ENCODE measurements at places on chromosomes 16 and 17. TPM values are rescaled to one million over a fixed set of nuclear protein-coding genes. Genes with fewer than 3 reads are reported as not detected.
A peak's percentile ranks its signal among the peaks of the same experiment; 100 is the strongest.

DNA sequence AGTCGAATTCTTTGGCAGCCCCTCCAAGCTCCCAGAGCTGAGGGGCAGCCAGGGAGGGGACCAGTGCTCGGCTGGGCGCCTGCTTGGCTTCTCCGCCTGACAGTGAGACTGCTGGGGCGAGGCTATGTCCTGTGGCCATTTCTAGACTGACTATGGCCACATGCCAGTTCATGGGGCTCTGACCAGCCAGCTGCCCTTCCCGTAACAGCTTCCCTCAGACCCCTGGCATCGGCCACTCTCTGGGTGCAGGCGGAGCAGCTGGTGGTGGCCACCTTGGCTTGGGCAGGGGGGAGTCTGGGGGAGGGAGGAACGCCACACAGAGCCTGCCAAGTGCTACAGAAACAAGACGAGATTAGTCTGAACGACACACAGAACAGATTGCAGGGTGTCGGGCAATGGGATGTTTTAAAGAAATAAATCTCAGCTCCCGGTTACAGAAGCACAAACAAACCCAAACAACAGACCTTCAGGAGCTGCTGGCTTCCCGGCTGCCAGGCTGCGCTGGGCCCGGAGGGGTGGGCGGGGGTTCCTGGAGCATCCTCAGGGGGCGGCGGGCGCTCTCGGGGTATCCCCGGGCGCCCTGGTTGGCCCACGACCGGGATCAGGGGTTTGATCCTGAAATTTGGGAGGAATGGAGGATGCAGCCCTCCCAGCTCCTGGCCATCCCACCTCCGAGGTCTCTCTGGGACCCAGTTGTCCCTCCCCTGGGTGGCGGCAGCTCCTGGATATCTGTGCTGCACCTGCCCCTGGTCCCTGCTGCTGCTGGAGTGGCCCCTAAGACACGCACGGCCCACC, 34.5 kb downstream of the TBC1D16 start:
- no peak for DNase-seq

DNA sequence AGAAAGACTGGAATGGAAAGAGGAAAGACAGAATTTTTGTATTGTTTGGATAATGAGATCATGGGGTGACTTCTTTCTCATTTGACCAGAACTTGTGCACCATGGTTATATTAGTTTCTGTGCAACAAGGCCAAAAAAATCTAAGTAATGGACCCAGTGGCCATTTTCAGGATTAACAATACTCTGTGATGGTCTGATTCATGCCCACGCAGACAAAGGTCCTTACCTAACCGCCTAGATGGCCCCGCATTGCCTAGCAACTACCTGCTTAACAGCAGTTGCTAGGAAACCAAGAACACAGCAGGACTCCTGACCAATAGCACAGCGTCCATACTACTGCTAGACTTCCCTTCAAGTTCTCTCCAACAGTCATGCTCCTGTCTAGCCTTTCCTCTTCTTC, 22.4 kb downstream of the MIS12 start:
- DNase-seq = no peak

DNA sequence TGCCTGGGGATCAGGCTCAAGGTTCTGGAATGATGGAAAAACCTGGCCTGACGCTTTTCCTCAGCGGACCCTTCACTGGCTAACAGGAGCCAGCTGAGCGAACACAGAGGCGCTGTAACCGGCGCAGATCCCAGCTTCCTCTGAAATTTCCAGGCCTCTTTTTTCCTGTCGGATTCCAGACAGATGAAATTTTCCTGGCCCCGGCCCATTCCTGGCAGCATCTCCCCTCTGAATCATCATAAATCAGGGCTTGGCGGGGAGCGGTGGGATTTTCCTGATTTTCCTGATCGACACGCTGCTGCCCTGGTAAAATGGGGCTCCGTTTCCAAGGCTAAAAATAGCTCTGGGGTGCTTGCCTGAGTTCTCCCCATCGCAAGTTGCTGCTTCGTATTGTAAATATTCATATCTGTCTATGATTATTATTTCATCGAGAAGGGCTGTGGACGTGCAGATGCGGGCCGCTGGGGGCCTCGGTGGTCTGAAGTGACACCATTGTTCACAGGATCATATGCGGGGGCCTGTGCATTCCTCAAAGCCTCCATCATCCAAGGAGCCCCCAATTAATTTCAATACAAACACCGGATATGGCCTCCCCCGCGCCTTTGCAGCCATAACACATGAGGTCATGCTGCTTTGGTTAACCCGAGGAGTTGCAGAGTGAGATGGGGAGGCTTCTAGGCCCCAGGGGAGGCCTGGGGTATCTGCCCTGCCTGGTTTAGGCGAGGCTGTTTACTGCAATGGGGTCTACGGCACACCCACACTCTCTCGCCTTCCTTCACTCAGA, 45.8 kb upstream of the ETV4 start:
- peak; percentile 94 for DNase-seq

- DNase-seq = peak; percentile 80
Measured at GRCh38 chr17:979539-980405, at the start of gene NXN. NXN (minus strand) TSS chr17:979776.

DNA sequence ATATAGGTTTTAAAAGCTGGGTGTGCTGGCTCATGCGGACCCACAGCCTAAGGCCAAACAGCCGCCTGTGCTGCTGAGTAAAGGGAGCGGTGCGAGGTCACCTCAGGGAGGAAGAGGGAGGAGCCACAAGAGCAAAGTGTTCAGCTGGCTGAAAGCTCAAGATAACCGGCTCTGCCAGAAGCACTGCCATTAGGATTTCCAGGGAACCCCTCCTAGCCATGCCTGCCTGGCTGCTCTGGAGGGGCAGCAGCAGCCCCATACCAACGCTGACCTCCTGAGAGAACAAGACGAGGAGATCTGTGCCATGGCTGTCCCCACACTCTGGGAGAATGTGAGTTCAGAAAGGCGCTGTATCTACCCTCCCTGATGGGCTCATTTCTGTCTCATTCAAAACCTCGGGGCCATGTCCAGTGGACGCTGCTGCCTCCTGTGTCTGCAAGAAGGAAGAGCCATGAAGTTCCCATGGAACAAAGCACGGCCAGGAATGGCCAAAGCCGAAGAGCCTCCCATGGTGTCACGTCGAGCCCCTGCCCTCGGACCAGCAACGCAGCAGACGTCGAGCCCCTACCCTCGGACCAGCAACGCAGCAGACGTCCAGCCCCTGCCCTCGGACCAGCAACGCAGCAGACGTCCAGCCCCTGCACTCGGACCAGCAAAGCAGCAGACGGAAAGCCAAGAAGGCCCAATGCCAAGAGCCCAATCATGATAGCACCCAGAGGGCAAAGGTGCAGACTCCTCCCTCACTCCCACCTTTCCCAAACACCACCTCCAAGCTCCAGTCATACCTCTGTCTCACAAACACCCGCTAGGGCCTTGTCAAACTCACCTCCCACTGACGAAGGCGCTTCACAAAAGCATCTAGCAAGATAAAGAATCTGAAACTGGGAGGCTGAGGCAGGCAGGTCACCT, 107.0 kb downstream of the ANKRD11 start:
- DNase-seq = peak; percentile 72

The CASKIN1 gene
- total RNA-seq = 0.58 TPM

DNA sequence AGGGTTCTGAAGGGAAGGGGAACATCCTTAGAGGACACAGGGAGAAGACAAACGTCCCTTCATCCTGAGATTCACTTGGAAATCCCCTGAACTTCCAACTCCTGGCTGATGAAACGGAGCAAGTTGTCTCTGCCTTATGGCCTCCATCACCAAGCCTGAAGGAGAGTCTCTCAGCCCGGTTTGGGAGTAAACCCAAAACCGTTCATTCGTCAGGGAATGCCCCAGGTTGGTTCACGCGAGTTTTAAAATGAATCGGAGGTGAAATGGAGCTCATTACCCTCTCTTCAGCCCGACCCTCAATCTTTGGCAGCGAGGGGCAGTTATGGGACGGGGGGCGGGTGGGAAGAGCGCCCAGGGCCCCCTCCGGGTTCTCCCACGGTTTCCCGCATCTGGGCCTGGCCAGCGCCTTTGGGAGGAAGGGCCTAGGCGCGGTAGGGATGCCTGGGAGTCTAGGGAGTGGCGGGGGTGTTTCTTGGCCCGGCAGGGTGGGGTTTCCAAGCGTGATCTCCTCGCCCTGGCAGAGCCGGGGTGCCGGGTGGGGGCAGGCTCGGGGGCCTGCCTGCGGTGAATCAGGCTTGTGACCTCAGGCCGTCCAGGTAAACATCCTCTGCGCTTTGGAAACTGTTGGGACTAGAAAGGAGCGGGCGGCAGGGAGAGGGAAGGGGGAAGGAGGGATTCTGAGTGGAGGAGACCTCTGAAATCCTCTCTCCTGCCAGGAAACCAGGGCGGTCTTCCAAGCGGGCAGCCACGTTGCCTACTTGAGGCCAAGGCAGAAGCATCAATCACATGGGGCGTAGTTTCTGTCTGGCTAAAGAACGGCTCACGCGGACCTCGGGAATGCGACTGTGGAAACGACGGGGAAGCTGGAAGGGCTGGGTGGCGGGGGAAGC, 24.1 kb upstream of the HOXB13 start:
- DNase-seq = no peak

The MYH13 gene
- not detected for total RNA-seq

DNA sequence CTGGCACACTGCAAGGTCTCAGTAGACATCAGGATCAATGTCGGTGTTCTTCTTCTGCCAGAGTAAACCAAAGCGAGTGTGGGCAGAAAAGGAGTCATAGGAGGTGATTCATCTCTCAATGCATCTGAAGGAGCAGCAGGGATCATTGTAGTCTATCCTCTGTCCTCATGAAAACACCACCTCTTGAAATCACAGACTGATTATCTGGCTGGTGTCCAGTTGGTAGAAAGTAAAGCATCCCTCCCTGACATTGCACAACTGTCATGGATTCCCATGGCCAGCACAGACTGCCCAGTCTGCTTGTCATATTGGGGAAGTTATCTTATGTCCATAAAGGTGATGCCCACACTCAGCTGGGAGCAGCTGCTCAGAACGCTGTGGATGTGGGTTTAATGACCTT, 74.1 kb downstream of the ABCC12 start:
- no peak for DNase-seq

The ETV4 gene
- total RNA-seq = 32.2 TPM

The CCL17 gene
- total RNA-seq = not detected

The CHST6 gene
- total RNA-seq = 0.60 TPM

DNA sequence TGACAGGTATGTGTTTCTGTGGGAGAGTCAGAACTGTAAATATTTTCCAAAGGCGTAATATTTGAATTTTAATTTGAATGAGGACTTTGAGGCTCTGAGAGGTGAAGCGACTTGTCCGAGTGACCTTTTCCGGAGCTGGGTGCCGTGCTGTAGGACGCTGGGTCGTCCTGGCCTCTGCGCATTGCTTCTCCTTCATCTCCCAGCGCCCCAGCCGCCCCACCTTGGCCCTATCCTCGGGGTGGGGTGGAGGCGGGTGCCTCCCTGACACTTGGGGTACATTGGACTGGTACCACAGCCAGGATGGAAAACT, 147.8 kb downstream of the SPECC1 start:
- DNase-seq = no peak

DNA sequence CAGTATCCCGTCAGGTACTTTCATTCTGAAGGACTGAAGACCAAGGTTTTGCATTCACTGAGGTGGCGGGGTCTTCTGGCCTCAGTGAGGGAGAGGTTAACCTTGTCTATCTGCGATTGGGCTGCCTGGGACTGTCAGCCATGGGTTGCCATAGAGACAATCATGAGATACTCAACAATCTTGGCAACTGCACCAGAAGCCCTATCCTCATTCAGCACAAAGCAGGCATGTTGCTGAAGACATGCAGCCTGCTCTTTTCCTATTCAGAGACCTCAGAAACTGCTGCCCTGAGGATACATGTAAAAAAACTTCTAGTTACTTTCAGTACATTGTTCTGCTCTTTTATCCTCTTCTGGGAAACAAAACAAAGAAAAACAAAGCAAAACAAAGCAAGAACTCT, 146.3 kb upstream of the PIRT start:
- no peak for DNase-seq

DNA sequence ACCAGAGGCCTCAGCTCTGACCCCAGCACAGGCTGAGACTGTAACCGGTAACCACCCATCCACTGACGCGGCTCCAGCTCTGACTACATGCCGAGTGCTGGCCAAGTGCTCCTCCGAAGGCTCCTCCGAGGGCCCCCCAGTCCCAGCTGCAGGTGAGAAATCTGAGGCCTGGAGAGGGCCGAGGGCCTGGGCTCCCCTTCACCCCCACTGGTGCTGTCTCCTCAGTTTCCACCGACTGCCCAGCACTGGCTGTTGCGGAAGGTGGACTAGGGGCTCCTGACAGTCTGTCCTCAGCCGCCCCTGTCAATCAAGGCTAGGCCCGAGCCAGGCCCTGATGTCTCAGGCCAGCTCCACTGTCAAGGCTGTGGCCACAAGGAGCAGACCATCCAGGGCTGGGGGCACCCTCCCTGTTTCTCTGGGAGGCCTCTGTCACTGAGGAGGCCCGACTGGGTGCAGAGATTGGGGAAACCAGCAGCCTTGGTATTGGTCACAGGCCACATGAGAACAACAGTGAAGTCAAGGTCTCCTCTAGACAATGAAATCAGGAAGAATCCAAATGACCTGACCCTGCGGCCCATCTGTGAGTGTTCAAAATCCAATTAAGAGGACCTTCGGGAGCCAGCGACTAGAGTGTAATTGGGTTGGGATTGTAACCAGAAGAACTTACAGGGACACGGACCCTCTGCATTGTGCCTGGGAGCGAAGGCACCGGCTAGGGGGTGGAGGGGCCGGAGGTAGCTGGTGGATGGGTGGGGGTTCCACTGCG, 5.1 kb downstream of the TMEM235 start:
- DNase-seq = no peak

Measured in endothelial cell of umbilical vein (primary cell).